Amniotic stem cell (primary cell): ENCODE measurements at places on chromosomes 4 and X.

- no peak for DNase-seq
These were observed 807 bp downstream of the SEL1L3 start for GRCh38 chr4:25861951-25862410.

DNA sequence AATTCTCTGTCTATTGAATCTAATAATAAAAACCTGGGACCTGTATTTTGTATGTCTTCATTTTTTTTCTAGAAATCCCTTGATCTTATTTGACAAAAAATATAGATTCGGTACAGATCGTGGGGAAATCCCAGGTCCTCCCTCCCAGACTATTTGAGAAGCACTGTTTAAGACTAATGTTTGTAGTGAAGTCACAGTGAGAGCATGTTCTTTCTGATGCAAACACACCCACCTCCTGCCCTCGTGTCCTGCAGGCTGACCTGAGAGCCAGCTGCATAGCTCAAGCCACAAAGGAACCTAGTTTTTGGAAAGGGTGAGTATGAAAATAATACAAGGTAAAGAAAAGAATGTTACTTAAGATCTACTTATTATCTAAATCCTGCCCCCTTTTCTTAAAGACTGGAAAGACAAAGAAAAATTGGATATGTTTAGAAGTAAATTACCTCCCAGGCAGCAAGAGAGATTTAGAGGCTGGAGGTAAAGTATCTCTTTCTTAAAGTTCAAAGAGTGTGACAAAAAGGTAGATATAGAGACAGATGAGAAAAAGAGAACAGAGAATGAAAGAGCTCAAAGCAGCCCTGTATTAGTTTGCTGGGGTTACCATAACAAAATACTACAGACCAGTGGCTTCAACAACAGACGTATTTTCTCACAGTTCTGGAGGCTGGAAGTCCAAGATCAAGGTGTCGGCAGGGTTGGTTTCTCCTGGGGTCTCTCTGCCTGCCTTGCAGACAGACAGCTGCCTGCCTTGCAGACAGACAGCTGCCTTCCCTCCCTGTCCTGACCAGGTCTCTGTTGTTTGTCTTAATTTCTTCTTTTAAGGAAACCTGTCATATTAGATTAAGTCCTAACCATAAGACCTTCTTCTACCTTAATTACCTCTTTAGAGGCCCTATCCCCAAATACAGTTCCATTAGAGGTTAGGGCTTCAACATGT is 20.4 kb upstream of the DCTD start:
- DNase-seq: no peak

- DNase-seq: no peak
These were observed 18.4 kb downstream of the SPARCL1 start for GRCh38 chr4:87510747-87511146.

DNA sequence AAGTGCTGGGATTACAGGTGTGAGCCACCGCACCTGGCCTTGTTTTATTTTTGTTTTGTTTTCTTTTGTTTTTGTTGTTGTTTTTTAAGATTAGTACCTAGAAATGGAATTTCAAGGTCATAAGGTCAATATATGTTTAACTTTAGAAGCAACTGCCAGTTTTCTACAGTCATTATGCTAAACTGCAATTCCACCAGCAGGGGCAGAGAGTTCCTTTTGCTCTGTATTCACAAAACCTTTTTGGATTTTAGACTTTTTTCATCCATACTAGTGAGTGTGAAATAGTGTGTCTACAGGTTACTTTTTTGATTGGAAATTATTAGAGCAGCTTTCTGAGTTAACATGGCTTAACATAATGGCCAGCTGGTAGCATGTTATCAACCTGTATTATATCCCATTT is 580.6 kb downstream of the TRIML1 start:
- no peak for DNase-seq

DNA sequence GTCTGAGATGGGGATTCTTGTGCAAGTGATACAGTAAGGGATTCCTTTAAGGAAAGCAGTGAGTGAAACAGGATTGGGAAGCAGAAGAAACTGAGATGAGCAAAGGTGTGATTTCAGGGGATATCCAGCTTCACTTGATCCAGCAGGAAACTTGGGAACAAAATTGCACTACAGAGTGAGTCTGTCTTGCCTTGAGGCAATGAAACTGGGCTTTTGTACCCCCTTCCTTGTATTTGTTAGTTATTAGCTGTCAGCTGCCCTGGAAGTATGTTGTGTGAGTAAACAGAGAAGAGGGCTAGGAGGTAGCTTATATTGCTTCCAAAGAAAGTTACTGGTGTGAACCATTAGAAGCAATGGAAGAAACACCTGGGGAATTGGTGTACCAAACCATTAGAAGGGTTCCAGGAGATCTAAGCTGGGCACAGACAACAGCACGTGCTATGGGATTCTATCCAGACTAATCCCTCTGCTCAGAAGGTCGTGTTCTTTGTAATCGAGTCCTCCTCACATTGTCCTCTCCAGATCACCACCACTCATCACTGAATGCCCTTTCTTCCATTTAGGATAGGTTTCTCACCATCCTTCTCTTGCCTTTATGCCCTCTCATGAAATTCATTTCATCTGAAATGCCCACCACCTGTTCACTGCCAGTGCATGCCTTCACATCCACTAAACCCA is 76.0 kb downstream of the PDLIM5 start:
- DNase-seq: no peak

- no peak for DNase-seq
These were observed 56.4 kb downstream of the CPLX1 start for GRCh38 chr4:769511-769910.

GRCh38 chr4:85883180-85883579 is 408.2 kb downstream of the ARHGAP24 start:
- no peak for DNase-seq

DNA sequence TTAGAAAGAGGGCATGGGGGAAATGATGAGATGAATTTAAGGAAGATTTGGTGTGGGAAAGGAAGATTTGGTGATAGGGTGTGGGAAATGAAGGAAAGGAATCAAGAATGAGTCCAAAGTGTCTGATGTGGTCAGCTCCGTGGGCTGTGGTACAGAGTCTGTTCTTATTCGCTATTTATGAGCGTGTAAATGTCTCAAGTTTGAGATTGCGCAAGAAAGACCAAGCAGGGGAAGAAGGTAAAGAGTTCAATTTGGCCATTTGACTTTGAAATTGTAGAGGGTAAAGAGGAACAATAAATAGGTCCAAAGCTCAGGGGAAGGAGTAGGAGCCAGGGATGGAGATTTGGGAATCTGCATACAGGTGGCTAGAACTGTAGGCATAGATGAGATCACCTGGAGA is 11.3 kb upstream of the SMS start:
- no peak for DNase-seq

- no peak for DNase-seq
These were observed 93.8 kb downstream of the TLL1 start for GRCh38 chr4:165966833-165967232.

GRCh38 chr4:92421920-92422319 is 118.2 kb downstream of the GRID2 start:
- no peak for DNase-seq
